ENCODE measurements at places on chromosomes 11 and 22.

GRCh38 chr11:22163394-22163797 is 29.5 kb upstream of the ANO5 start:
- no peak for DNase-seq

GRCh38 chr11:12024254-12024926 is 16.0 kb upstream of the DKK3 start:
- no peak for DNase-seq

GRCh38 chr11:119681361-119681910 is 47.6 kb downstream of the NECTIN1 start:
- DNase-seq, result no peak

GRCh38 chr11:86589856-86590589 is 82.4 kb downstream of the ME3 start:
- DNase-seq, result no peak

GRCh38 chr11:95904009-95904650 is 19.8 kb downstream of the MTMR2 start:
- DNase-seq, result no peak

DNA sequence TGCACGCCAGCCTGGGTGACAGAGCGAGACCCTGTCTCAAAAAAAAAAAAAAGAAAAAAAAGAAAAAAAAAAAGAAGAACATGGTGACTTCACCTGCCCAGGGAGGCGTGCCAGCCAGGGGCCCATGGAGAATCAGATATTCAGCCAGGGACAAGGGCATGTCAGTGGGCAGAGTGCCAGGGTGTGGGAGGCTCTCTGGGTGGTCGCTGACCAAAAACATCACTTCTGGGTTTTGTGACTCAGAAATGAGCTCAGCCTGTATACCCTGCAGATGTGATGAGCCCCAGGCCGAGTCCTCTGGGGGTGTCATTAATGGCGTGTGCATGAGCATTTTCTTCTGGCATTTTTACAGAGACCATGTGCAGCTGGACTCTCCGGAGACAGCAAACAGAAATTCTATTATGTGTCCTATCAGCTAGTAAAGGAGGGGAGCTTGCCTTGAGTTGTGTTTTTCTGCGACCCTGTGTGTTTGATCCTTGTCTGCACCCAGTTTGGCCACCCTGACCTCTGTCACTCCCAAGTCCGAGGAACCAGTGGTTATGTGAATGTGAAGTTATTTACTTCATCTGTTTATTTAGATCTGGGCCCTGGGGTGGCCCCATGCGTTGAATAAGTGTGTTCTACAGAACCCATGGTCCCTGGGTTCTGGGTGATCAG is 53.6 kb downstream of the BCR start:
- peak; percentile 81 for DNase-seq

- no peak for DNase-seq
Measured at GRCh38 chr11:117587416-117587815, 209.6 kb downstream of the DSCAML1 start.

DNA sequence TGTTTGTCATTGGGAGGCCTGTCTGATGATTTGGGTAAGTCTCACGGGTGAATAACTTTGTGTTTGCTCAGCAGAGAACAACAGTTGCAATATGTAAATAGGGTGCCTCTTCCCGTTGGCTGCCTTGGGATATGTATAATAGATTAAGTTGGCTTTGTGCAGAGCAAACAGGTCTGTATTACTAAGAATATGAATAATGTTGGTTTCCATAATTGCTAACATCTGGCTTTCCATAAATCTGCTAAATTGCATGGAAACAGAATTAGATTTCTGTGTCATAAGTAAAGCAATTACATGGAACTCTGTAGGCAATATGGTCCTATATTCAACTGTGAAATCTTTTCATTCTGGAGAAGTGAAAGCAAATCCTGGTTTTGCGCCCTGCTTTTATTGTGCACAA is 636.0 kb upstream of the ANO5 start:
- DNase-seq, result no peak

DNA sequence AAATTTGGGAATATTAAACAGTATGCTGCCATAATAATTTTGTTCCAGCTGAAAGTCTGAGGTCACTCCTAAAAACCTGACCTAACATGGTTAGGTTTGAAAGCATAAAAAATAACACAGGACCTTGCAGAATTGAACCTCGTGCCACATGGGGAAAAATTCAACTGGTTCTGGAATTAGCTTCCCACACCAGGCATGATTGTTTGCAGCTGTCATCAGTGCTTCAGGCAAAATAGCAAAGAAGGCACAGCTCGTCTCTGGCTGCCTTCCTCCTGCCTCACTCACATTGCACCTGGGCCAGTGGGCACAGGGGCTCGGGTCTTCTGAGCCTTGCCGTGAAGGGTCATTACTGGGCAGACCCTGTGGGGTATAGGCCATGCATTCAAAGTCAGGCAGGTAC is 153.8 kb upstream of the ARHGAP20 start:
- DNase-seq, result no peak

Measured in stimulated activated CD4-positive, alpha-beta T cell treated with anti-CD3 and anti-CD28 coated beads, Interleukin-15, amount 100 ng/mL, for 24 hours (primary cell).